HTR-8/SVneo (cell line): ENCODE measurements at places on chromosomes 2 and 18.

- no peak for DNase-seq
These were observed 236.6 kb downstream of the GLI2 start for GRCh38 chr2:120972286-120972685.

DNA sequence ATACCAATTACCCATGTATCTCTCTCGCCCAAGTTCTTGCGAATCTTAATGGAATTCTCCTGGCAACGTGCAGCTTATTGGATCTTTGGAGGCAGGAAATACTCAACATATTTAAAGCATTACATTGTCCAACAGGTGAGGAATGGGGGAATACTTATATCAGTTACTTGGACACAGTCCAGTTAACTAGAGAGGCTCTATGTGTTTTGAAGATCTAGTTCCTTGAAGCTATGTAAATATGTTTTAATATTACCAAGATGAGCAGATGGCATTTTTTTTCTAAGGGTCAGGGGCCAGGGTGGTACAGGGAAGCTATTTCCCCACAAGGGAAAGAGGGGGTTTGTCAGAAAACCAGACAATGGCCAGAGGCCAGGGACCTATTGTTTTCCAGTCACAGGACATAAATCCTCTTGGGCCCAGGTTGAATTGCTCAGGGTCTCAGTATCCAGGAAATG lies 26.8 kb upstream of the MC5R start:
- DNase-seq, result peak; percentile 48

GRCh38 chr2:150459281-150459680 lies 28.2 kb downstream of the RND3 start:
- DNase-seq, result no peak

- DNase-seq, result no peak
These were observed 110.3 kb upstream of the MGAT5 start for GRCh38 chr2:134143568-134143967.

GRCh38 chr18:72530622-72531021 lies 13.5 kb downstream of the CBLN2 start:
- DNase-seq, result no peak

DNA sequence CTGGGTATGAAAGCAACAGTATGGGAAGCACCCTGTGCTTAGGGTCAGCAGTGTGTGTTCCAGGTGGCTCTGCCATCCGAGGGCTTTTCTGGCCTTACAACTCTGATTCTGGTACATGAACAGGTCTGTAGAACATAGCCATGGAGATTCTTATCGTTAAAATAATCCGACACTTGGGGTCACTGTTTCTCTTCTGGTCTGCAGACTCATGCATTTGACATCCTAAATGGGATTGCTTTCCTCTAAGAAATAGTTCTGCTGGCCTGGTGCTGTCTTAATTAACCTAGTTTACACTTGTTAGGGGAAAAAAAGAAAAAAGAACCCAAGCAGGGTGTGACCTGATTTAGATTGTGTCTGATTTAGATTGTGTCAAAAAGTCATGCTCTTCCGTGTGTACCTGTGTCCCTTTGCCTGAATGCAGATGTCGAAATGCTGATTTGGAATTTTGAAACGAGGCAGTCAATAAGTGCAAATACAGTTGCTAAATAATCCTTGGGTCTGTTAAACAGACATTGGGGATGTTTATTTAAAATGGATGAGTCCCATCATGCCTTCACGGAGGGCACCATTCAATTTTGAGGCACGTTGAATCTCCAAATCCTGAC lies 59.6 kb downstream of the TRPM8 start:
- DNase-seq, result peak; percentile 60

GRCh38 chr18:48580782-48581181 lies 42.0 kb downstream of the CTIF start:
- DNase-seq, result no peak

GRCh38 chr18:26057344-26057773 lies 33.1 kb downstream of the SS18 start:
- no peak for DNase-seq

DNA sequence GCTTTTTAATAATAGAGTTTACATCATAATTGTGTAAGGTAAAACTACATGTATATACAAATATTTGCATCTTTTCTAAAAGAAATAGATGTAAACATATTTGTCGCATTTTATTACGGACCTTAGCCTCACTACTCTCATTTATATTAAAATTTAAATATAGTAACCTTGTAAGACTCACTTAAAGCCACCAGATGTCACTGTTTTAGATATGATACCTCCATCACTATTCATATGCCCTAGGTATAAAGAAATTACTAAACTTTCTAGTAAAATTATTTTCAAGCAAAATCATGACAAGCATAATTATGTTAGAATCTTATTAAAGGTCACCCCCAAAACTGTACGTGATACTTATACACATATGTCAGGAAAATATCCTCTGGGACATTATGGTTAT lies 674.3 kb upstream of the REG3G start:
- no peak for DNase-seq

GRCh38 chr18:38077229-38077628 lies 511.6 kb upstream of the CELF4 start:
- DNase-seq, result no peak

DNA sequence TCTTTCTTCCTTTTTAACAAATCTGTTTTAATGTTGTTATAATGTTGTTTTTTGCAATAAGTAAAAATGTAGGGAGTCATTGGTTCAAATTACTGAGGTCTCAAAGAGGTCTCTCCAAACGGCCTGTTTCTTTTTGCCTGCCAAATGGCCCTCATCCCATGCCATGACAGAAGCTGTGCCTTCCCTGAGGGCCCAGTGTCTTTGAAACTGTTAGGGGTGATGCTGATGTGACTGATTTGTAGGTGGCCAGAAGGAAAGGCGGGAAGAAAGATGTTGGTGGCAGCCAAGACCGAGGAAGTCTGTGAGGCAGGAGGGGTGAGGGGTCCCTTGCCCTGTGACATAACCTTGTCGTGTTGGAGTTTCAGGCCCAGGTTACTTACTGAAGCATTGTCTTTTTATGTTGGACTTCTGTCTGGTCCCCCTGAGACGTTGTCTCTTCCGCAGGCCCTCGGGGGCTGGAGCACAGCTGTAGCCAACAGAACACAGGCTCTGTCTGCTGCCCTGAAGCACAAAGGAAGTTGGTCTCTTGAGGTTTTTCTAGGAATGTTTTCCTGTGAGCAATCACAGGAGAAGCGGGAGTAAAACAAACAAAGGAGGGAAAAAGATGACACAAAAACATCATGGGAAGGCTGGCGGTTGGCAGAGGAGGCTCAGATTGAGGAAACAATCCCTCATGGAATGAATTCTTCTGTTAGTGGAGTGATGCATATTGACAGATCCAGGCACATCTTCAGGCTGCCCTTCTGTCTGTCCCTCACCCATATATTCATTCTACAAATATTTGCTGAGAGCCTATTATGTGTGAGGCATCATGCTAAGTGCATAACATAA lies 4.9 kb upstream of the ST3GAL5 start:
- peak; percentile 72 for DNase-seq

- DNase-seq, result no peak
These were observed 127.4 kb upstream of the SLC8A1 start for GRCh38 chr2:40579247-40579646.

DNA sequence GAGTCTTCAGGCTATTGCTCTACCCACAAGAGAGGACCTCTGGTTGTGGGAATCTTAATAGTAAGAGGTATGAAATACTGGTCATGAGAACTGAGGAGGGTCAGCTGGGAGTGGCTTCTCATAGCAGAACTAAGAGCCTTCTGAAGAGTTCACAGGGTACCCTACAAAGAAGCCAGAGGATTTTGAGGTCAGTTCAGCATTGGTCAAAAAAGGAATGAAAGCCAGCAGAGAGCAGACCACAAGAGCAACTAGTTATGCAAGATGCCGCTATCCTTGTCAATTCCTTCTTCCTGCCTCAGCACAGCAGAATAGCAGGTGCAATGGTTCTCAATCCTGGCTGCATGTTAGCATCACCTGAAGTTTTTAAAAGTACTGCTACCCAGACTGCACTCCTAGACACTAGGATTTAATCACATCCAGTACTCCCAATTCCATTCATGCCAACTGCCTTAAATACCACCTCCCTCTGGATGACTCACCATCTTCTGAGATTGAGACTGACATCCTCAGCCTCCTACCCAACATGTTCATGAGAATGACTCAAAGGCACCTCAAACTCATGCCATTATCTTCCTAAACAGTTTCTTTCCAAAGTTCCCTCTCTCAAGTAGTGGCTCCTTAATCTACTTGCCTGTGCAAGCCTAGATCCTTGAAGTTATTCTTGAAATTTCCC lies 81.0 kb upstream of the RBMS1 start:
- DNase-seq, result peak; percentile 37

GRCh38 chr2:47035615-47036488 lies 119.3 kb downstream of the STPG4 start:
- no peak for DNase-seq

DNA sequence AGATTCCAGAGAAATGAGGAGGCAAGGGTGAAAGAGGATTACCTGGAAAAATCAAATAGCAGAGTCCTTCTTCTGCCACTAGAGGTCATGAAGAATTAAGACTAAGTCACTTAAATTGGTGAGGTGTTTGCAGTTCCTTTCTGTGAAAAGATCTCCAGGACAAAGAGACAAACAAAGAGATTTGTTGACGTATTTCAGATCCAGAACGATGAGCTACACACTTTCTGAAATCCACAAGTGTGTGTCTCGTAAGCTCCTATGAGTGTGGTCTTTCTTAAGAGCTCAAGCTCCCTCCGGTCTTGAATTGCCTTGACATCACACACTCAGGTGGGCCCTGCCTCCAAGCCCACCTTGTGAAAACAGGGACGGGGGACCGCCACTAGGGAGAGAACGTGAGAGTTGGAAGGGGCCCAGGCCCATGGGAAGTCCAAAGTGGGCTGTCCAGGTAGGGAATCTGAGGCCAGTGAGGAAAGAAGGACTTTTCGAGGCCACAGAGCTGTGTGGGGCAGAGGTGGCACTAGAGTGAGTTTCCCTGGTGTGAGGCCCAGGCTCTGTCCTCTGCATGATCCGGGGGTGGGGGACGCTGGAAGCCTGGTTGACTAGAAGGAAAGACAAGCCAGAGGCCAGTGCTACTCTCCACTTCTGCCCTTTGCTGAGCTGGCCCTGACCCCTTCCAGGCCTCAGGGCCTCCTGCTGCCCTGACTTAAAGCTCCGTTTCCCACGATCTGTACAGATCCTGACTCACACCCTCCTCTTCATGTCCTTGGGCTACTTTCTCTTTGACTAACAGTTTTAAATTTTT lies 168.1 kb upstream of the NCK2 start:
- DNase-seq, result peak; percentile 59

DNA sequence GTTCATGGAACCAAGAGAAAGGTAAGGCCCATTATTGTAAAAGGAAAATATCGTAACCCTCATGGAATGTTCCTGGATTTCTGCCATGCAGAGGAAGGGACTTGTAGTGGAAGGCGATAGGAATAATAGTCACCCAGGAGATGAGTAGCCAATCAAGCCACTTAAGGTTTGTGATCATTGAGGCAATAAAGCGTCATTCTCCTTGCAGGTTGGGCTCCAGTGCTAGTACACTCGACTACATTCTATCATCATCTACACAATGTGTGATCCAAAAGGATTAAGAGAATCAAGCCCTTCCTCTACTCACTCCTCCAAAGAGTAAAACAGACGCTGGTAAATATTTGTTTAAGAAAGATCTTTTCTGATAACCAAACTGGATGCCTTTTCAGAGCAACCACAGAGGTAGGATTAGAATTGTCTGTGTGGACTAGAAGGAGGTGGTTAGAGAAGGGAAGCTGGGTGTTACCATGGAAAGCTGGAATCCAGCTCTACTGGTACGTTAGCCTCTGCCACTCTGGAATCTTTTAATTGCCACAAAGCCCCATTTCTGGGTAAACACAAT lies 245.7 kb downstream of the IKZF2 start:
- no peak for DNase-seq

GRCh38 chr18:26723981-26724380 lies 141.5 kb downstream of the AQP4 start:
- no peak for DNase-seq

DNA sequence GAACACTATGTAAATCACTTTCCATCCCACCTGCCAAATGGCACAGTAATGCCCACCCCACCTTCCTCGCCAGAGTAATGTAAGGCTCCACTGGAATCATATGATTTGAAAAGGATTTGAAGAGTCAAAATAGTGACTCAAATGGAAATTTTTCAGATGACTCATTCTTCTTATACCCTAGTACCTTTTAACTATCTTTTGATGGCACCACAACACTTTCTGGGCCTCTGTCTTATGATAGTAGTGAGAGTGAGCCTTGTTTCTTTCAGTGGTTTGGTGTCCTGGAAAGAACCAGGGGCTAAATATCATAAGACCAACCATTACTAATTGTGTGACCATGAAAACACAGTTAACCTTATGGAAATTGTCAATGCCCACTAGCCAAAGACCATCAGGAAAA lies 235.4 kb upstream of the SLC14A2 start:
- DNase-seq, result no peak

- no peak for DNase-seq
These were observed 380.4 kb downstream of the CLIP4 start for GRCh38 chr2:29495536-29496060.

- DNase-seq, result no peak
These were observed 13.9 kb upstream of the ATP6V1B1 start for GRCh38 chr2:70921839-70922234.

GRCh38 chr2:113672326-113672932 lies 45.4 kb downstream of the RABL2A start:
- DNase-seq, result no peak

GRCh38 chr18:61459896-61460648 lies 126.8 kb downstream of the CDH20 start:
- DNase-seq, result no peak

DNA sequence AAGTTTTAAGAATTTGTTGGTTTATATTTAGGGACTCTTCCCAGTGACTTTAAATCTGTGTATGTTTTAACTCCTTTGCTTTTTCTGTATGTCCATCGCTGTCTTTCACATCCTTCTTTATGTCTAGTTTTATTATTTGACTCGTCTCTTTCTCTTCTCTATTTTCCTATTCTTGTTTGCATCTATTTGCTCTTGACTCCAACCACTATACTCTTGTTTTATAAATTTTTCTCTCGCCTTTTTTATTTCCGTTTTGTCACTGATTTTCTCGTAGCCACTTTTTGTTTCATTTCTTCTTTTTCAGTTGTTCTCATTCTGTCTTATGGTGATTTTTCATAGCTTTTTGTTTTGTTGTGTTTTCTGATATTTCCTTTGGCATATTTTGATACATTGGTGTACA lies 170.5 kb upstream of the NETO1 start:
- DNase-seq, result no peak

- DNase-seq, result no peak
These were observed 141.7 kb downstream of the OTX1 start for GRCh38 chr2:63192169-63192888.
